ENCODE measurements at places on chromosomes 5 and 9.

GRCh38 chr5:115661101-115661500 is 35.3 kb upstream of the TMED7 start:
- no peak for DNase-seq

DNA sequence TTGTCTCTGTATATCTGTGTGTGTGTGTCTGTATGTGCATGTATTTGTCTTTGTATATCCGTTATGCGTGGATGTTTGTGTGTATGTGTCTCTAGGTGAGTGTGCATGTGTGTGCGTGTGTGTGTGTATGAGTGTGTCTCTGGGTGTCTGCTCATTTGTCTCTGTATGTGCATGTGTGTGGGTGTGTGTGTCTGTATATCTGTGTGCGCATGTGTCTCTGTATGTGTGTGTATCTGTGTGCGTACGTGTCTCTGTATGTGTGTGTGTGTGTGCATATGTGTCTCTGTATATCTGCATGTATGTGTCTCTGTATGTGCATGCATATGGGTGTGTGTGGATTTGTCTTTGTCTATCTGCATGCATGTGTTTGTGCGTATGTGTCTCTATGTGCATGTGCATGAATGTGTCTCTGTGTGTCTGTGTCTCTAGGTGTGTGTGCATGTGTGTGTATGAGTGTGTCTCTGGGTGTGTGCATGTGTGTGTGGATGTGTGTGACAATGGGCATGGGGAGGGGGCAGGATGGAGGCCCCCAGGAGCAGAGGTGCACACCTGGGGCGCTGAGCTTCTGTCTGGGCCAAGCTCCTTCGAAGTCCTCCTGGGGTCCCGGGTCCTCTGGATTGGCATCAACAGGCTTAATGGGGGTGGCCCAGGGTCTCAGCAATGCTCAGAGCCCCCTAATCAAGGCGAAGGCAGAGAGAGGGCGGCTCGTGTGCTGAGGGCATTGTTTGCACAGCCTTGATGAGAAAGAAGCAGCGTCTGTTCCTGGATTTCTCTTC is 373.4 kb upstream of the IRX4 start:
- DNase-seq: no peak

DNA sequence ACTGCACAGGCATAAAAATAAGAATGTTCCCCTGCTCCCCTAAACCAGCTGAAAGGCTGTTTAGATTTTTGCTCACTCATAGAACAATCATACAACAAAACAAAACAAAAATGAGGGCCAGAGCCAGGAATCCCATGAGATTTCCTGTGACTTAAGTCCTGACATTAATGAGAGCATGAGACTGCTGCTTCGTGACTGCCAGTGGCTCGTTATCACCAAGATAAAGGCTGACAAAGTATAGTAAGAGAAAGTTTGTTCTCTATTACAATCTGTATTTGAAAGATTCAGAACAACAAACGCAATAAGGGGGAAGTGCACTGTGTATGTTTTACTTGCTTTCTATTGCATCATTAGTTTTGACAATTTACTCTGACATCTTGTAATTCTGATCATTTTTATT is 837.1 kb upstream of the C9orf72 start:
- DNase-seq: no peak

- no peak for DNase-seq
Measured at GRCh38 chr5:159017786-159018185, 81.9 kb downstream of the EBF1 start.

- no peak for DNase-seq
Measured at GRCh38 chr5:111775224-111775623, 18.2 kb upstream of the NREP start.

GRCh38 chr9:4287886-4288588 is 11.8 kb downstream of the GLIS3 start:
- no peak for DNase-seq

DNA sequence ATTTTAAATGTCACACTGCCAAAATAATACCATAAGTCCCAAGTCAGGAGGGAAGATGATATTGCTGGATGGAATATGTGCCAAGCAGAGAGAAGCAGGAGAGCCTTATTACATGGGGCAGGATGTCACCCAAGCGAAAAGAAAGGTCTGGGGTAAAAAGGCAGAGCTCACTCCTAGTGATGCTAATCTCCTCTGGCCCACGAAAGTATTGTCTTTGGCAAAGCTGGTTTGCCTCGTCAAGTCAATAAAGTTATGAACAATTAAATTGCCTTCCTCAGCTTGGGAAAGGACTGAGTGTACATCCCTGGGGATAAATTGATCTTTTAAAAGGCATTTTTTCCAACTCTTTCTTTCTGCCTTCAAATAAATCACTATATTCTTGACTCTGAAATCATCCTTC is 220.6 kb downstream of the DMAC1 start:
- DNase-seq: no peak

GRCh38 chr5:142145106-142145900 is 36.7 kb downstream of the NDFIP1 start:
- peak; percentile 63 for DNase-seq

- DNase-seq: peak; percentile 90
Measured at GRCh38 chr5:175464074-175464941, 14.1 kb upstream of the SFXN1 start.

DNA sequence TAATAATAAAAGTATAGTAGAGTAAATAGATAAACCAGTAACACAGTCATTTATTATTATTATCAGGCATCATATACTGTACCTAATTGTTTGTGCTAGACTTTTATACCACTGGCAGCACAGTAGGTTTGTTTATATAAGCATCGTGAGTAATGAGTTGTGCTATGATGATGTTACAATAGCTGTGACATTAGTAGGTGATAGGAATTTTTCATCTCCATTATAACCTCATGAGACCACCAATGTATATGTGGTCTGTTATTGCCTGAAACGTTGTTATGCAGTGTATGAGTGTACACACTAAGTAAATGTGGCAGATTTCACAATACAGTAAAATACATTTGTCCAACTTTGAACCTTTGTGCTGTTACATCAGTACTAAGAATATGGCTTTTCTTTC is 72.7 kb upstream of the SPATA31D4 start:
- DNase-seq: no peak

DNA sequence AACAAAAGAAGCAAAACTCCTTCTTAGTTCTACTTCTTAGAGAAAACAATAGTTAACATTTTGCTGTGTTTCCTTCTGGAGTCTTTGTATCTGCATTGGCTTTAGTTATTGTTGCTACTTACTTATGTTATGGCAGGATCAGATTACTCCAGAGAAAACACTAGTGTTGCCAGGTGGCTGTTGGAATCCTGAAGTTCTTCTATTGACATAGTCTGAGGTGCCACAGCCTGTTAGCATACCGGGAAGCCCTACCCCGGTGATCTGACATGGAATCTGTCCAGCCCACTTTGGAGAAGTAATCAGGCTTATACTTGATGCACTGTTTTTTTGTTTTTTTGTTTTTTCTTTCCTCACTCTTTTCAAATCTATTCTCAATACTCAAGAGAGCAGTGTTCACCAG is 68.5 kb upstream of the CEP78 start:
- no peak for DNase-seq

GRCh38 chr9:126154869-126155268 is 171.8 kb upstream of the MVB12B start:
- DNase-seq: no peak

DNA sequence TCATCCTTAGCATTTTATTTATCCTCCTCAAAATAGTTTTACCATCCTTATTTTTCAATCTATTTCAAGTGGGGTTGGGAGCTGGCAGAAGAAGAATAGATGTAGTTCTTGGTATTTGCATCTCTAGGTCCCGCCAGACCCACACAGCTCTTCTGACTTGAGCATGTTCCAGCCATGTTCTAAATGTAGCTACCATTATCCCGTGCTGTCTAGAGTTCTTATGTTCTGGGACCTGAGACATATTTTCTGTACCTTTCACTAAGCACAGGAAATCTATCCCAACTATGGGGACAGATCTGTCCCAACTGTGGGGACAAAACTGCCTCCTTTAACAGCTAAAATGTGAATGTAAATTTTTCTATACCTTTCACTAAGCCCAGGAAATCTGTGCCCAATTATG is 32.0 kb downstream of the PAM start:
- no peak for DNase-seq

- DNase-seq: no peak
Measured at GRCh38 chr9:132048201-132048600, 31.5 kb downstream of the MED27 start.

DNA sequence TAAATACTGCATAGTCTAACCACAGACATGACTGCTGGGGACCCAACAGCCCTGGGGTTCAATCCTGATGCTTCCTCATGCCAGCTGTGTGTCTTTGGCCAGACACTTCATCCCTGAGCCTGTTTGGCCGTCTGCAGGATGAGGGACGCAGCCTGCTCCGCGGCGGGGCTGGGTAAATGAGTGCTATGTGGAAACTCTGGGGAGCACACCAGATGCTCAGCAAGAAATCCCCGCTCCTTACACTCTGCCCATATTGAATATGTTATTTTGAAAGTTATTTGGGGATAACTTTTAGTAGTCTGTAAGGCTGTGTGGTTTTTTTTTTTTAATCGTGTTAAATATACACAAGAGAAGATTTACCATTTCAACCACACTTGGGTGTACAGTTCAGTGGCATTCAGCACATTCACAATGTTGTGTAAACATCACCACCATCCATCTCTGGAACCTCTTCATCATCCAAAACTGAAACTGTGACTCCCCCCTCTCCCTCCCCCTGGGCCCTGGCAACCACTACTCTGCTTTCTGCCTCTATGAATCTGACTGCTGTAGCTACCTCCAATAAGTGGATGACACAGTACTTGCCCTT is 42.7 kb downstream of the SH3PXD2B start:
- peak; percentile 68 for DNase-seq

DNA sequence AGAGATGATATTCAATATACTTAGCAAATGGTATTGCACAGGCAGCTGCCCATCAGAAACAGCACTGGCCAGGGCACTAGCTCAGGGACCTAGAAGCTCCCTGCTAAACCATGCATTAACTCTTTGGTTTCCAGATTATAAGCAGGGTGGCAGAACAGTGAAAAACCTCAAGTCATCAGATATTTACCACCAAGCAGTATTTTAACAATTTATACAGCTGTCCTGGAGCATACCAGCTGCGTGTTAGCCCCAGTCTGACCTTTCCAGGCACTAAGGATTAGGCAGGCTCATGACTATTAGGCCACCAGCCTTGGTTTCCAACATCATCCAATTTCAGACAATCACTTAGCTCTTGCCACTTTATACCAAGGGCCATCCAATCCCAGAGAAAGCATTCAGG is 326.5 kb downstream of the CAAP1 start:
- DNase-seq: no peak
